NCI-H1436 treated with DMSO at 0.1 percent for 48 hours (cell line): ENCODE measurements at places on chromosomes 5 and 9.

- DNase-seq = no peak
These were observed 705 bp upstream of the CDH10 start for GRCh38 chr5:24645483-24645882.

GRCh38 chr5:115844321-115844817, 2.6 kb downstream of the AP3S1 start:
- no peak for DNase-seq

DNA sequence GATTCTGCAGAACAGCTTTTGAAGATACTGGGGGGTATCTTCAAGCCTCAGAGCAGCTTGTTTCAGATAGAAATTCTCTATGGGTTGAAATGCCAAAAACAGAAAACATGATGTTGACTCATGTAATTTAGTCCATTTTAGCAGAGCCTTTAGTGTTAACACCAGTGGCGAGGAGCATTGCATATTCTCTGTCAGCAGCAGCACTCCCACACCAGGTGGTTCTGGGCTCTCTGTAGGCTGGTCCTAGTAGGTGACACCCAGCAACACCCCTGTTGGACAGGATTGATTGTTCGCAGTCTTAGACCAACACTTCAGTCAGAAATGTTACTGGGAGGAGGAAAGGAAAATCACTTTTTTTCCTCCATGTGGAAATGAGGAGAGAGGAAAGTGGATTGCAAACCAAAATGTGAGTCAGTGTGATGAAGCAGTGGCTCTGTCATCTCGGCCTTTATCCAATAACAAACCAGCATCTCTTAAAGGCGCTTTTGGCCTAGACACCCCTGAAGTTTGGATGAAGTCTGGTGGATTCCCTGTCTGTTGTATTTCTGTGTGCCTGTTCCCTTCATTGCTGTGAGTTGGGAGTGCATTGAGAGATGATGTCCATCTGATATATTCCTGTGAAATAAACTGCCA, 16.8 kb downstream of the SLC46A2 start:
- DNase-seq = no peak

DNA sequence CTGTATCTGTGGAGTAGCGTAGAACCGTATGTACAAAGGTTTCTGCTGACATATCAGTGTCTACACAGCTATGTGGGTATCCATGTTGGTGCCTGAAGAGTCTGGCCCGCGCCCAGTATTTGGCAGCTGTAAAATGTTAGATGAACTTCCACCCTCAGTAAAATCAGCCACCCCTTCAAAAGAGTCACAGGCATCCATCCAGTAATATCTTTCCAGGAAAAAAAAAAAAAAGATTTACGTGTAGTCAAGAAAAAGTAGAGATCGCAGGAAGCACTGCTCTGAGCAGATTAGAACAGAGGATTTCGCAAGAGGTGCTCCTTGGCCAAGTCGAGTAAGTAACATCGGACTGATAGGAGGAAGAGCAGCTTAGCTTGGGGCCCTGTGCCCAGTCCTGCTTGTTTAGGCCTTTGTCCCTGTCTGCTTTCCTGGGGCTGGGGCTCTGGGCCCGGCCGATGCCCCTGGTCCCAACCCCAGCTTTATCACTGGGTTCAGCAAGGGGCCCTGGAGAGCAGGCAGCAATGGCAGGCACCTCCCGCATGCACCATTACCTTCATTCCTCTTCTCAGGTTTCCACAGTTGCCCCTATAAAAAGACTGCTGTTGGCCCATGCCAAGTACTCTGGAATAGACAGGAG, 21.2 kb downstream of the DAPK1 start:
- no peak for DNase-seq

GRCh38 chr9:91647371-91647770, 223.7 kb upstream of the NFIL3 start:
- no peak for DNase-seq

- no peak for DNase-seq
These were observed 8.1 kb downstream of the ARL15 start for GRCh38 chr5:54302267-54302687.

GRCh38 chr5:65742565-65743231, 20.7 kb downstream of the NLN start:
- DNase-seq = no peak

DNA sequence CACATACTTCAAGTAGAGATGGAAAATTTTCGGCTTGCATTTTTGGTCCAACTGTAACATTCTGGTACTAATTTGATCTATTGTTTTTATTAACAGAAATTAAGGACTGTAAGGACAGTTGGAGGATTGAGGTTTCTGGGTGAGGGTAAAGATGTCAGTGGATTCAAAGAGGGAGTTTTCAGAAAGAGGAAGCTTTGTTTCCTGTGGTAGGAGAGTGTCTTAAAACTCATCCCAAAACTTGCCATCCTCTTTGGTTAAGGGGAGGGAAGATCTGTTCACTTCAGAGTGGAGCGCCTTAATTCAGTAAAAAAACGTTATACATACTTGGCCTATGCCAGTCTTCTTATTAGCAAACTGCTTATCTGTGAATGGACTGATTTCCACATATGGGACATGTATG, 13.8 kb downstream of the CNTRL start:
- DNase-seq = no peak

- no peak for DNase-seq
These were observed 93.4 kb upstream of the ITGA2 start for GRCh38 chr5:52895572-52896413.

DNA sequence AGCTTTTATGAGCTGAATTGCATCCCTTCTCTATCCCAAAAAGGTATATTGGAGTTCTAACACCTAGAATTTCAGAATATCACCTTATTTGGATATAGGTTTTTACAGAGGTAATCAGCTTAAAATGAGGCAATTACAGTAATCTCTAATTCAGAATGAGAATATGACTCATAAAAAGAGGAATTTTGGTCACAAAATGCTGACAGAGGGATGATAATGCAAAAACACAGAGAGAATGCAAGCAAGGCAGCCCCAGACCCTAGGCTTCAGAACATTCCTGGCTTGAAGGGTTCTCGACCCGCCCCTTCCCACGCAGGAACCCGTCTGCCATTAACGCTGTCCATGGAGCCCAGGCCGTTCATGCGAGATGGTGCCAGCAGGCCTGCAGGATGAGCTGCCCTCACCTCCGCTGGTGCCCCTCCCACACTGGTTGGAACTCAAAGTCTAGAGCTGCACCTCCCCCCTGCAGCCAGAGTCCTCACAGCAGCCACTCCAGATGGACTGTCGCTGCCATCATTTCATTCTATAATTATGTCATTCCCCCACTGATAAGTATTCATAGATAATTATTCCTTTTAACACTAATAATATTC, 1173.4 kb upstream of the ACO1 start:
- no peak for DNase-seq

DNA sequence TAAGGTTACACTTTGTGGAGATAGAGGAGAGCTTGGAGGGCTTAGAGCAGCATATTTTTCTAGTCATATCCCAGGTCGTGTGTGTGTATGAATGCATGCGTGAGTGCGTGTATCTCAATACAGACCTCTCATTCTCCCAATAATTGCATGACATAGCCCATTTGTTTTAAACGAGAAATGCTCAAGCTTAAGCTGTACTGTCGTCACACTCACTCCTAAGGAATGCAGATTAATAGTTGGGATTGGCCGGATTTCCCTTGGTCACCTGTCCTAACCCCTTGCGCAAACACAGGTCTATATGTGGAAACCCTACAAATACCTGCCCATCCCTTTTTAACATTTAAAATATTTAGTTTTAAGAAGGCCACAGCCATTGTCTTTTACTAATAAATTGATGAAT, 165.8 kb downstream of the SEMA5A start:
- DNase-seq = no peak

- no peak for DNase-seq
These were observed 2.5 kb upstream of the MSMP start for GRCh38 chr9:35756275-35757225.
